ENCODE measurements at places on chromosomes 3 and 15.

- no peak for DNase-seq
Measured at GRCh38 chr3:31105438-31106077, 211.1 kb upstream of the GADL1 start.

DNA sequence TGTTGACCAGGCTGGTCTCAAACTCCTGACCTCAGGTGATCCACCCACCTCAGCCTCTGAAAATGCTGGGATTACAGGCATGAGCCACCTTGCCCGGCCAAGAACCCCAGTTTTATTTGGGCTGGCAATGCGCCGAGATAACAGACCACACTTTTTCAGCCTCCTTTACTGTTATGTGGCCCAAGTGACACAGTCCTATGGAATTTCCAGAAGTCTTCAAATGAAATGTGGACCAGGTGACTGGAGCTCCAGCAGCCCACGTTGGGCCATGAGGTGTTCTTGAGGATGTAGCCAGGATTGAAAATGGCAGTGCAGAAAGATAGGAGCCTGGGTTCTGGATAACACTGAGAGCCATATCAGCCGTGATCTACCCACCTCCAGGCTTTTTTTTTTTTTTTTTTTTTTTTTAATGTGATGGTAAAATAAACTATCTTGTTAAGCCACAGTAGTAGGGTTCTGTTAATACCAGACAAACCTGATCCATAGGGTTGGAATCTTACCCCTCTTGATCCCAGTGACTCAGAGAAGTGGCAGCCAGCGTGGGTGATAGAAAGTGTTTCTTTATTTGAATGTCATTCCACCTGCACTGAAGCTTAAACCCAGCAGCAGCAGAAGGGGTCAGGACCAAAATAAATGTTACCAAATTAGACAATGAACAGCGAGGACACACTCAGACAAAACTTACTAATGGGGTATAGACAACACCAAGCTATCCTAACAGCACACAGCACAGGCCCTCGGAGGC is 55.6 kb downstream of the LHFPL4 start:
- DNase-seq: no peak

DNA sequence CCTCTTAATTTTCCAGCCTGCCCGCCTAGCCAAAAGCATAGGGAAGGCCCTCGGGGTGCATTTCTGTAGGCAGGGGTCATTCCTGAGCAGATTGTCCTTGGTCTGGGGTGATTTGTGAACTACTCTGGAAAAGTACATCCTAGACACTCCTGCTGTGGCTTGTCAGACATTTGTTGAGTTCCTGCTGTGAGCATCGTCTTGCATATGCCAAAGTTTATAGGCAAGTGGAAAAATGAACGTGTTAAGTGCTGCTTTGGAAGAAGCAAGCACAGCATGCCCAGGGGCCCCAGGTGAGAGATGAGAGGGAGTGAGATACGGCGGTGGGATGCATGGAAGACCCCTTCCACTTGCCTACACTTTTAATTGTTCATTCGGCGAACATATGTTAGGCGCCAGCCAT is 237.7 kb upstream of the ST8SIA2 start:
- DNase-seq: no peak

DNA sequence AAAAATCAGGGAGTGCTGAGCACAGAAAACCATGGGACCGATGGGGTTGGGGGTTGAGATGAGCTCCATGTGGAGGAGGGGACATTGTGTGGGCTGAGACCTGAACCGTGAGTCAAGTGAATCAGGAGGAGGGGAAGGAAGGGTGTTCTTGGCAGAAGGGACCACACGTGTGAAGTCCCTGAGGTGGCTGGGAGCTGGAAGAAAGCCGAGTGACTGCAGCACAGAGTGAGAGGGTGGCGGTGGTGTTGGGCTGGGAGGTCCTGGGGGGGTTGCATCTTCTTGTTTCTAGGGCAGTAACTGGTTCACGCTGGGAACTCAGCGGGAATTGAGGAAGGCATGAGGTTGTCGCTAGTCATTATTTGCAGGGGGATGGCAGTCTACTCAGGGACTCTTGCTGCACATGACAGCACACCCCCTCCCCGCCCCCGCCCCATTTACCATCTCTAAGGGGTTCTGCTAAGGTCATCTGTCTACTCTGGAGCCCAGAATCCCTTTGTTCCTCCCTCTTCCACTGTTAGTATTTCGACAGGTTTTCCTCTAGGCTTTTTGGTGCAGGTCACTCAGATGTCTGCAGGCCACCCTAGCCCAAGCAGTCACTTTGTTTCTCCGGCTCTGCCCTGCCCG is 254.3 kb downstream of the TLE3 start:
- DNase-seq: no peak

DNA sequence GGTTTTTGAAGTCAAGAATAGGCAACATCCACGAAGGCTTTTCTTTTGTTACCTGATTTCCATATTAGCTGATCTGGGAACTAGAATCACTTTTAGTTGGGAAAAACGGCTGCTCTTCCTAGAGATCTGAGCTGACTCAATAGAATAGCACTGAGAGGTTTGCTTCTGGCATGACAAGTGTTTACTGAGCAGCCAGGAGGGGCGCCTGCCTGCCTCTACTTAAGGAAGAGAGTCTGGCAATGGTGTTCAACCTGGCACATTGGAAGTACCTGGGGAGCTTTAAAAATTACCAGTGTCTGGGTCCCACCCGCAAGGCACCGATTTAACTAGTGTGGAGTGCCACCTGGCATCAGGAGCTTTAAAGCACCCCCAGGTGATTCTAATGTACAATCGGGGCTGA is 34.4 kb downstream of the FAM43A start:
- no peak for DNase-seq

- DNase-seq: peak; percentile 83
Measured at GRCh38 chr3:165642761-165643420, 194.3 kb downstream of the BCHE start.

DNA sequence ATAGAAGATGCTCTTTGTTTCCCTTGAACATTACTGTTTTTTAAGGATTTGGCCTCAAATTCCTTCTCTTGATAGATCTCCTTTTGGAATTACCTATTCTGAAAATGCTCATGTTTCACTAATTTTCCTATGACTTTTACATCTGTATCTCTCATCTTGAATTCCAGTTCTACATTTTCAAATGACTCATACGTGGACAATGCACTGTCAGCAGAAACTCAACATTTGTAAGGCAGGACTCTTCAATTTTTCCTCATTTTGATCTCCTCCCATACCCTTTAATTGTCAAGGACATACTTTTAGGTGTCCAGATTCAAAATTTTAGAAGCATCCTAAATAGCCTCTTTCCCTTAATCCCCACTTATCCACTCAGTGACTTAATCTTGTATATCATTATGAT is 341.0 kb upstream of the RASGRP1 start:
- no peak for DNase-seq

GRCh38 chr3:75342425-75342824 is 321.7 kb upstream of the FRG2C start:
- no peak for DNase-seq

GRCh38 chr15:40310001-40310959 is 2.5 kb upstream of the PLCB2 start:
- DNase-seq: peak; percentile 69

- DNase-seq: no peak
Measured at GRCh38 chr3:112546216-112546759, 15.5 kb downstream of the ATG3 start.

GRCh38 chr15:101022306-101022705 is 103.1 kb downstream of the LRRK1 start:
- peak; percentile 12 for DNase-seq

GRCh38 chr15:58438956-58439355 is 7.2 kb downstream of the LIPC start:
- DNase-seq: peak; percentile 55

DNA sequence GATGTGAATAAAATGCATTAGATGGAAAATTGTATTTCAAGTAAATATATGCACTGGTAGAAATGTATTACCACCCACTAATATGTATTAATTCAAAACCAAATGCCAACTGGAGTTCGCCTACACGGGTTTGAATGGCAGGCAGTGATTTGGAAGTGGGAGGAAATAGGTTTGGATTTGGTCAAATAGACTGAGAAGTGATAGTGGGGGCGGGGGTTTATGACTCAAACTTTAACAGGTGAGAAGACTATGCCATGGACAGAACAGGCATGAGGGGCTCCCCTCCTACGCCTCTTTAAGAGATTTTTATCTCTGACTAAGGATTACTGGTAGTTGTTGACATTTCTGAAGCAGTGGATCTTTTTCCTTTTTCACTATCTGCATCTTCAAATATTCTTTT is 677.8 kb downstream of the NTRK3 start:
- DNase-seq: no peak

- no peak for DNase-seq
Measured at GRCh38 chr3:63986146-63986545, 37.1 kb downstream of the PSMD6 start.

- DNase-seq: no peak
Measured at GRCh38 chr3:75144406-75144805, 519.7 kb upstream of the FRG2C start.

- no peak for DNase-seq
Measured at GRCh38 chr3:195770081-195770840, 41.5 kb downstream of the MUC4 start.

GRCh38 chr15:95770196-95770595 is 560.3 kb upstream of the NR2F2 start:
- DNase-seq: no peak

GRCh38 chr3:194265505-194265892 is 85.6 kb downstream of the CPN2 start:
- DNase-seq: peak; percentile 98

GRCh38 chr15:51267051-51267702 is 71.2 kb downstream of the CYP19A1 start:
- DNase-seq: no peak

DNA sequence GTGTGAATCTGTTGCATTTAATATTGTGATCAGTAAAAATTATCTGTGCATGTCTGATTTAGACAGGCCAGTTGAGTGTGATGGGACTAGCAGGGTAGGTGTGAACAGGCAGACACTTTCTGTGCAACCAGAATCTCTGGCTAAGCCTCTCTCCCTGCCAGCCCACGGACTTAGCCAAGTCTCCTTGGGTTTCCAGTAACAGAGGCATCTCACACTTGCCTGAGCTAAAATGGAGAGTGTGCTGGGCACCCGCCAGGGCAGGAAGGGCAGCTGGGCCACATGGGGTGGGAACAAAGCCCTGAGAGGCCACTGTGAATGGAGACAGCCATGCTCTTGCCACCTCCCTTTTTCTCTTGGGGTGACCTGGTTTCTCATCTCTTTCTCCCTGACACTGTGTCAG is 12.5 kb upstream of the RPS27L start:
- DNase-seq: no peak

DNA sequence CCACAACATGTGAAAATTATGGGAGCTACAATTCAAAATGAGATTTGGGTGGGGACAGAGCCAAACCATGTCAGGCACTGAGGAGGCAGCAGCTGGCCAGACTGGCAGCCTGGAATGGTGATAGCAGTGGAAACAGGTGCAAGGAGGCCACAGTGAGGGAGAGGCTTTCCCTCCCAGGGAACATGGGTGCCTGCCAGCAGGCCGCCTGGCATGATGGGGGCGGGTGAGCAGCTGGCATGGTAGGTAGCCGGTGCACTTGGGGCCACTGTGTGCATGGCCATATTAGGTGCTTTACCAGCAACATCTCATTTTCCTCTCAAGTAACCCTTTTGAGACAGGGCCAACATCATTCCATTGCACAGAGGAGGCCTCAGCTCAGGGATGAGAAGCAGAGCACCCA is 18.3 kb upstream of the MRPS22 start:
- no peak for DNase-seq

- no peak for DNase-seq
Measured at GRCh38 chr3:143830063-143830462, 18.2 kb downstream of the SLC9A9 start.

- DNase-seq: no peak
Measured at GRCh38 chr3:53030619-53031449, 15.0 kb downstream of the SFMBT1 start.

GRCh38 chr3:76624164-76624563 is 415.7 kb upstream of the ROBO2 start:
- no peak for DNase-seq

GRCh38 chr3:159059395-159059794 is 257.5 kb downstream of the MFSD1 start:
- DNase-seq: no peak

DNA sequence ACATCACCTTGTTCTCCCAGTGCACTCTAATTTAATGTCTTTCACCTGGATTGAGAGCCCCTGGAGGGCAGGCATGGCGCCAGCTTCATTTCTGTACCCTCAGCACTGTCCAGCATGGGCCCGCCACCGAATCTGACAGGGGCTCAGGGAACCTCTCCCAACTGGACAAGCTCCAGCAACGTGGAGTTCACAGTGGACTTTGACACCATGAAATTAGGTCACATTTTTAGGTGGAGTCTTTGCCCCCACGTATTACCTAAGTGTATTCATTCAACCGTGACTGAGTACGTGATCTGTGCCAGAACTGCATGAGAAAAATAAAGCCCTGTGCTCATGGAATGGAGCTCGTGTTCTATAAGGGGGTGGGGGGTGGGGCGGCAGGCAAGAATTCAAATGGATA is 94.1 kb upstream of the ATP2B2 start:
- DNase-seq: no peak

- no peak for DNase-seq
Measured at GRCh38 chr3:150754896-150755295, 8.1 kb downstream of the SIAH2 start.

DNA sequence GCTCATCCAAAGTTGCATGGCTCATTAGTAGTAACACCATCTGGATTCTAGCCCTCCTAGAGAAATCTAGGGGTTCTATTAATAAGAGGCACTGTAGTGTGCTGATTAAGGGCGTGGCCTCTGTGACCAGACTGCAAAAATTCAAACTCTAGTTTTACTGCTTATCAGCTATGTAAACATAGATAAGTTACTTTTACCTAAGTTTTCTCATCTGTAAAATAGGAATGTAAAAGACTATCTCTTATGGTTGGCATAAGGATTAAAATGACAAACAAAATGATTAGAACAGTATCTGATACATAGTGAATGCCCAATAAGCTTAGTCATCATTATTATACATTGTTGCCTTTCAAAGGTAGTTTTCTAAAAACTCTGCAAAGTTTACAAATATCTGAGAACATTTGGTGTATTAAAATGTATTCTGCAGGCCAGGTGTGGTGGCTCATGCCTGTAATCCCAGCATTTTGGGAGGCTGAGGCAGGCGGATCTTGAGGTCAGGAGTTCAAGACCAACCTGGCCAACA is 4.5 kb downstream of the PTX3 start:
- no peak for DNase-seq

GRCh38 chr3:17349093-17349492 is 393.3 kb downstream of the TBC1D5 start:
- DNase-seq: no peak

DNA sequence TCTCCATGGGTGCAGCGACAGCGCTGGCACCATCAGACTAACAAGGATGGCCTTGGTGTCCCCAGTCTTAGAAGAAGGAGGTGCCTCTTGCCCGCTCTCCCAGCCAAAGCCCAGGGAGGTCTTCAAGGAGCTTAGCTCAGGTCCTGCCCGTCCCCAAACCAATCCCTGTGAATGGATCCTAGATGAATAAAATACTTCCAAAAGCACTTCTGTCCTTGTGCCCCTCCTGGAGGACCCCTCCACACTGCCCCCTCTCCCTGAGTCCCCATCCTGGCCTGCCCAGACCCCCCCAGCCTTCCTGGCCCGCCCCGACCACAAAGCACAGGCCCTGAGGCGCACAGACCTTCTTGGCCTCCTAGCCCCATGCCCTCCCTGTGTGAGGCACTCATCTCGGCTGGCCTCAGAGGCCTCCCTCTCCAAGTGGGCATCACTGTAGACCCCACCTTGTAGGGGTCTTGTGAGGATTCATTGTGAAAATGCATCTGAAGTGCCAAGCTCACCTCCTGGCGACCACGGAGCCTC is 8.4 kb downstream of the SLC28A1 start:
- DNase-seq: no peak

- DNase-seq: no peak
Measured at GRCh38 chr3:98814817-98815420, 51.8 kb downstream of the ST3GAL6 start.

- DNase-seq: peak; percentile 36
Measured at GRCh38 chr3:74390121-74390877, 224.2 kb downstream of the CNTN3 start.

All from femur (tissue), 1 donor.